Chondrocyte (in vitro differentiated cells): ENCODE measurements at places on chromosomes 1 and 21. TPM values are rescaled to one million over a fixed set of nuclear protein-coding genes. Genes with fewer than 3 reads are reported as not detected.

The INSRR gene
- total RNA-seq: not detected in 3 replicates

- DNase-seq: no peak
These were observed 55.8 kb upstream of the ADAMTS1 start for GRCh38 chr21:26900980-26901379.

The AVPR1B gene
- total RNA-seq: not detected in 3 replicates

The SH3BGR gene
- total RNA-seq: 2.4 to 3.3 TPM (median 2.8 TPM) in 3 replicates

DNA sequence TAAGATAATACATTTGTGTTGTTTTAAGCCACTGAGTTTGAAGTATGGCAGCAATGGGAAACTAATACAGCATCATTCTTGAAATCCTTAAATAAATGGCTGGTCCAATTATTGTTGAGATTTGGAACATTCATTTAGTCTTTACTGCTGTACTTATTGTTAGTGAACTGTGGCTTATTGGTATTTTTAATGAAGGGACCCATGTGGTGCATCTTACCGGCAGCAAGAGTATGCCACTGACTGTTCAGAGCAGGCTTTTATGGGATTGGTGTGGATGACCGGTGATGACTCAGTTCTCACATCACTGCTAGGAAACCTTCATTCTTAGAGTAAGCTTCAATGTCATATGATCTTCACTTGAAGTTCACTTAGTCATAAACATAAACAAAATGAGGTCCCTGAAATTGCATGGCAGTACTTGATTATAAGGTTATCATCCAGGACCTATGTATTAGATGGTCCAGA, 31.5 kb downstream of the PRKAA2 start:
- DNase-seq: no peak
